ENCODE measurements at places on chromosomes 7 and 10.

GRCh38 chr10:21194510-21194993 is 297.4 kb upstream of the NEBL start:
- H3K27me3 ChIP-seq = no peaks in the 10 kb centered on the region
- no peaks in the 10 kb centered on the region for H3K36me3 ChIP-seq
- no peak overlapping the region for H3K27ac ChIP-seq
- H3K4me1 ChIP-seq = peaks cover 12% of the 10 kb centered on the region

- no peak for DNase-seq
- no peaks in the 10 kb centered on the region for H3K27me3 ChIP-seq
- no peak overlapping the region for H3K27ac ChIP-seq
- H3K4me3 ChIP-seq = no peak overlapping the region
- H3K4me1 ChIP-seq = no peaks in the 10 kb centered on the region
Observed at GRCh38 chr7:157751951-157752673, 415.3 kb downstream of the DNAJB6 start.

DNA sequence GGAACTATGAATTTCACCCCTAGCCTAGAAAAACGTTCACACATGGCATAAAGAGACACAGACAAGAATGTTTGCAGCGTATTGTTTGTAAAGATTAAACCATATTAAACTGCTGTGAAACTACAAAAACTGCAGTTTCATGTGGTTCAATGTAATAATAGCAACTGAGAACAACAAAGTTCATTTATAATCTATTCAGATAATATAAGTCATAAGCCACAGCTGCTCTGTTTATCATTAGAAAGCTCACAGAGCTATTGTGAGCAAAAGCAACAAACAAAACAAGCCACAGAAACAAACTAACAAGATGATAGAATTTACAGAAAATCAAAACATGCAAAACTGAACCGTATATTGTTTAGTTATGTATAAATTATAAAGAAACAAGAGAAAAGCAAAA is 113.5 kb downstream of the AHR start:
- peaks cover 21% of the 10 kb centered on the region for H3K4me1 ChIP-seq
- H3K36me3 ChIP-seq = no peaks in the 10 kb centered on the region
- H3K4me3 ChIP-seq = no peak overlapping the region
- DNase-seq = no peak
- H3K27ac ChIP-seq = no peak overlapping the region

- H3K4me3 ChIP-seq = no peak overlapping the region
- no peaks in the 10 kb centered on the region for H3K36me3 ChIP-seq
- no peak for DNase-seq
- no peak overlapping the region for H3K27ac ChIP-seq
- no peaks in the 10 kb centered on the region for H3K4me1 ChIP-seq
Observed at GRCh38 chr10:125628104-125629049, 54.6 kb downstream of the TEX36 start.

DNA sequence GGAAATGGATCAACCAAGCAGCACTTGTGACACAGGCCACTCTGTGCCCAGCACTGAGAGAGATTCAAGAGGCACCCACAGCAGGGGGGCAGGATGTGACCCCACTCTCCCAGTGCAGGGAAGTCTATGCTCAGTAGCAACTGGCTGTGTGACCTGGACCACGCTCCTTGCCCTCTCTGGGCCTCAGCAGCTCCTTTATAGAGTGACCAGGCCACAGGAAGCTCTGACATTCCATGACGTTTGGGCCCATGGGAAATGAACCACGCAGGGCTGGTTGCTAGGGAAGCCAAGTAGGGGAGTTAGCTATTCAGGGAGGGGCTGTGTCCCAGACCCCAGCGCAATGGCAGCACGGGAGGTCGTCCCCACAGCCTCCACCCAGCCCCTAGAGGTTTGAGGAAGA is 232.6 kb downstream of the USP6NL start:
- H3K27ac ChIP-seq = no peak overlapping the region
- H3K4me1 ChIP-seq = no peaks in the 10 kb centered on the region
- no peak overlapping the region for H3K4me3 ChIP-seq
- H3K36me3 ChIP-seq = no peaks in the 10 kb centered on the region

DNA sequence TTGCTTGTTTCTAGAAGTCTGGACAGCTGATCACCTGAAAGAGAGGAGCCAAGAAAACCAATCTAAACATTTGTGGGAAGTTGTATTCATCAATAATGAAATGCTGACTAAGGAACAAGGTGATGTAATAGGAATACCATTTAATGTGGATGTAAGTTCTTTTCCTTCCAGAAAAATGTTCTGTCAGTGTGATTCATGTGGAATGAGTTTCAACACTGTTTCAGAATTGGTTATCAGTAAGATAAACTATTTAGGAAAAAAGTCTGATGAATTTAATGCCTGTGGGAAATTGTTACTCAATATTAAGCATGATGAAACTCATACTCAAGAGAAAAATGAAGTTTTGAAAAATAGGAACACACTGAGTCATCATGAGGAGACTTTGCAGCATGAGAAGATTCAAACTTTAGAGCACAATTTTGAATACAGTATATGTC is 39.8 kb upstream of the ZNF37A start:
- H3K36me3 ChIP-seq = peaks cover 30% of the 10 kb centered on the region
- no peaks in the 10 kb centered on the region for H3K27me3 ChIP-seq
- DNase-seq = no peak
- no peaks in the 10 kb centered on the region for H3K4me1 ChIP-seq
- no peak overlapping the region for H3K27ac ChIP-seq
- no peak overlapping the region for H3K4me3 ChIP-seq

- no peak for DNase-seq
- no peak overlapping the region for H3K4me3 ChIP-seq
- no peak overlapping the region for H3K27ac ChIP-seq
- H3K27me3 ChIP-seq = no peaks in the 10 kb centered on the region
Observed at GRCh38 chr7:14622559-14622958, 280.0 kb downstream of the DGKB start.

- no peak overlapping the region for H3K27ac ChIP-seq
- H3K4me3 ChIP-seq = no peak overlapping the region
- H3K36me3 ChIP-seq = no peaks in the 10 kb centered on the region
- DNase-seq = no peak
- H3K4me1 ChIP-seq = no peaks in the 10 kb centered on the region
Observed at GRCh38 chr7:123060446-123060845, 64.9 kb upstream of the TAS2R16 start.

DNA sequence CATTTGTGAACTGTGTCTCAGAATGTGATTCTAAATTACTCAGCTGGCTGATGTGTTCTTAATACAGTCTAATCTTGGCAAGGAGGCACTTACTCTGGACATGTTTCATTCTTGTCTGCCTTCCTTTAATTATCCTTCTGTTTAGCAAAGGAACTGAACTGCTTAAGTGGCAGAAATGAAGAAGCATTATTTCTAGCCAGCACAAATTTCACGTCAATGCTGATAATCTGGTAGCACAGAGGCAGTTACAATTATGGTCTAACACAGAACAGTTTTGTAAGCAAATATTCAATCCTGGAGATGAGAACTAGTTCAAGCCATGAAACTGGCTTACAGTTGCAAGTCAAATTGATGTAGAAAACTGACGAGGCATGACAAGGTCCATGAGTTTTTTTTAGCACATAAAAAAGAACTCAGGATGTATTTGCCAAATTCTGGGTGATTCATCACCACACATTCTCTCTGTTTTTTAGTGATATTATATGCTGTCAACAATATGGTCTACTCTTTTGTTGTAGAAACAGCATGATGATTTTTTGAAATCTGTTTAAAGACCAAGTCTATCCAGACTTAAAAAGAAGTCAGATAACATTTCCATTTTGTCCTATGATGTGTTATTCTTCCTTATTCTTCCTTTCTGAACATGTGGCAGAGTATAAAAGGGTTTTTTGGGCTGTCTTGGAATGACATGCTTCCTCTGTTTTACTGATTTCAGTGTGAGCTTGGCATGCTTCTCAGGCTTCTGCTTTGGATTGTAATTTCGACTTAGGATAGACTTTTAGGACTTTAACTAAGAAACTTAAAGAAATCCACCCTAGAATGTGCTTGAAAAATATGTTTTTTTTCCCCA is 154.8 kb downstream of the DNAJB9 start:
- H3K36me3 ChIP-seq = no peaks in the 10 kb centered on the region
- no peak for DNase-seq
- H3K27ac ChIP-seq = no peak overlapping the region
- no peaks in the 10 kb centered on the region for H3K4me1 ChIP-seq
- no peak overlapping the region for H3K4me3 ChIP-seq

- H3K4me3 ChIP-seq = no peak overlapping the region
- no peaks in the 10 kb centered on the region for H3K36me3 ChIP-seq
- H3K4me1 ChIP-seq = no peaks in the 10 kb centered on the region
- H3K27me3 ChIP-seq = no peaks in the 10 kb centered on the region
Observed at GRCh38 chr10:114911052-114911711, 26.8 kb upstream of the TRUB1 start.

GRCh38 chr7:18313965-18314364 is 181.6 kb upstream of the HDAC9 start:
- H3K4me3 ChIP-seq = no peak overlapping the region
- H3K4me1 ChIP-seq = peaks cover 8% of the 10 kb centered on the region
- H3K36me3 ChIP-seq = no peaks in the 10 kb centered on the region

DNA sequence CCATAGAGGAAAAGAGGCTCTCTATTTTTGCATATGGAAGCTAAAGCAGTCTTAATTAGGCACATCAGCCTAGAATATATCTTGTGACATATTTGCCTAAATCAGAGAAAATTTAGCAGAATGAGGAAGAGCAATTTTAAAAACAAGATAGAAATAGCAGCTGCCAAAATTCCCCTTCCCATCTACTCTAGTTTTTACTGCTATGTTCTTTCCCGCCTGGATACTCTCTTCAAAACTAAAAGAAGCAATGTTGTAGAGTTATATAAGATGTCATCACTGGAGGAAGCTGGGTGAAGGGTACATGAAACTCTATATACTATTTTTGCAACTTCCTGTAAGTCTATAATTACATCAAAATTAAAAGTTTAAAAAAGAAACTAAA is 87.0 kb downstream of the ARMH3 start:
- no peak for DNase-seq
- H3K4me1 ChIP-seq = peaks cover 35% of the 10 kb centered on the region
- H3K36me3 ChIP-seq = peaks cover 56% of the 10 kb centered on the region
- no peak overlapping the region for H3K27ac ChIP-seq
- no peak overlapping the region for H3K4me3 ChIP-seq

- no peak overlapping the region for H3K4me3 ChIP-seq
- H3K36me3 ChIP-seq = no peaks in the 10 kb centered on the region
- peaks cover 61% of the 10 kb centered on the region for H3K4me1 ChIP-seq
- no peaks in the 10 kb centered on the region for H3K27me3 ChIP-seq
- no peak overlapping the region for H3K27ac ChIP-seq
- no peak for DNase-seq
Observed at GRCh38 chr7:37287131-37287855, 161.4 kb downstream of the ELMO1 start.

GRCh38 chr7:1449501-1449900 is 9.8 kb downstream of the MICALL2 start:
- H3K36me3 ChIP-seq = peaks cover 8% of the 10 kb centered on the region
- H3K4me3 ChIP-seq = no peak overlapping the region
- no peak overlapping the region for H3K27ac ChIP-seq
- DNase-seq = no peak

DNA sequence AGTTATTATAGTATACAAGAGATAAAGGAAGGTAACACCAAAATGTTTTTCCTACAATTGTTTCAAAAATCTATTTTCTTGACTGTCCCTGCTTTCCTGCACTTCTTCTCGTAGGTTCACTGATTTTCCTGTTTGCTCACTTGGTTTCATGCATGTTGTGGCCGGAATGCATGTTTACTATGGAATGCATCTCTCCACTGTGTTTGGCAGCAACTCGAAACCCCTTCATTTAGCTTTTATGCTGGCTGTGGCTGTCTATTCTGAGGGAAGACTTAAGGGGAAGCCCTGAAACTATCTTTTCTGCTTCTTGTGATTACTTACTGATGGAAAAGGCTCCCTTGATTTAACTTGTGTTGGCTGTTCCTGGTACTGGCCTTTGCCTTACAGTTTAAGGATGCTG is 120.3 kb downstream of the NRG3 start:
- H3K4me1 ChIP-seq = no peaks in the 10 kb centered on the region
- H3K36me3 ChIP-seq = no peaks in the 10 kb centered on the region
- H3K27ac ChIP-seq = no peak overlapping the region
- no peaks in the 10 kb centered on the region for H3K27me3 ChIP-seq

GRCh38 chr10:103649654-103650423 is 156.3 kb downstream of the NEURL1 start:
- H3K27me3 ChIP-seq = no peaks in the 10 kb centered on the region
- H3K27ac ChIP-seq = peak overlapping the region; percentile 32

DNA sequence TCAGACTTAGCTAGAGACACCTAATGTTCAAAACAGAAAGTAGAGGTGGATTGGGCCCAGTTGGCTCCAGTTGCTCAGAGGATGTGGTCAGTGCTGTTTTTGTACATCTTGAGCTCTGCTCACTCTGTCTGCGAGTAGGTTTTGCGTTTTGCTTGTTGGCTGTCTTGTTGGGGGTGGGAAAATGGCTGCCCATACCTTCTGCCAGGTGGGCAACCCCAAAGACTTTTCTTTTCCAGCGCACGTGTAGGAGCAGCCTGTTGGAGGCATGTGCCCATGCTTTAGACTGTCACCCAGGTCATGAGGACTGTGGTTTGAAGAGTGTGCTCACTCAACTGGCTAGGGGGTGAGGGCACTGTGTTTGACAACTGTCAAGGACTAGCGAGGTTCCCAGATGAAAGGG is 73.9 kb downstream of the KAT6B start:
- no peak overlapping the region for H3K27ac ChIP-seq
- no peaks in the 10 kb centered on the region for H3K36me3 ChIP-seq
- H3K4me1 ChIP-seq = peaks cover 28% of the 10 kb centered on the region

- no peaks in the 10 kb centered on the region for H3K4me1 ChIP-seq
- no peak overlapping the region for H3K27ac ChIP-seq
- H3K36me3 ChIP-seq = no peaks in the 10 kb centered on the region
- no peak for DNase-seq
Observed at GRCh38 chr7:38584443-38585210, 46.5 kb downstream of the AMPH start.

- no peak overlapping the region for H3K27ac ChIP-seq
- DNase-seq = no peak
- no peak overlapping the region for H3K4me3 ChIP-seq
Observed at GRCh38 chr10:125843603-125844329, 20.4 kb downstream of the BCCIP start.

DNA sequence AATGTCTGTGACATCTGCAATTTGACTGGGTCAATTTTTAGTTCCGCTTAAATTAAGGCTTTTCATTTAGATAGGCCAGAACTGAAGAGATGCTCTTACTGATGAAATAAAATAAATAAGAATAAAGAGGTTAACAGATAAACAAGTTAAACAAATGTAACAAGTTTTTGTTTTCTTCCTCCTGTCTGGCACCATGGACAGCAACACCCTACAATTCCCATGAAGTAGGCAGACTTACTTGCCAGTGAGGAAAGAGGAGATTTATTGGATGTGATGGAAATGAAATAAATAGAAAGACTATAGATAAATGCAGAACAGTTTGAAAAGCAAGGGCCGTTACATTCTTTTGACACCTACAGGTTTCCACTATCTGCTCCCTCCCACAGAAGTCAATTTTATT is 118.5 kb downstream of the AMPH start:
- DNase-seq = no peak
- no peak overlapping the region for H3K4me3 ChIP-seq
- H3K27me3 ChIP-seq = no peaks in the 10 kb centered on the region
- H3K27ac ChIP-seq = no peak overlapping the region

DNA sequence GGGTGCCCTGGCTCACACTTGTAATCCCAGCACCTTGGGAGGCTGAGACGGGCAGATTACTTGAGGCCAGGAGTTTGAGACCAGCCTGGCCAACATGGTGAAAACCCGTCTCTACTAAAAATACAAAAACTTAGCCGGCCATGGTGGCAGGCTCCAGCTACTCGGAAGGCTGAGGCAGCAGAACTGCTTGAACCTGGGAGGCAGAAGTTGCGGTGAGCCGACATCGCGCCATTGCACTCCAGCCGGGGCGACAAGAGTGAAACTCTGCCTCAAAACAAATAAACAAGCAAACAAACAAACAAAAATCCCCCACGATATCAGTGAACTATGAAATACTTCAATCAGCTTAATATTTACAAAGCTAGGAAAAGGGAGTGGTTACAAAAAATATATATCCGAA is 382.3 kb upstream of the KCND2 start:
- no peaks in the 10 kb centered on the region for H3K4me1 ChIP-seq
- no peak for DNase-seq
- H3K27me3 ChIP-seq = no peaks in the 10 kb centered on the region
- H3K36me3 ChIP-seq = no peaks in the 10 kb centered on the region

Data from lower lobe of right lung (tissue), 2 donors.